ENCODE measurements at places on chromosomes 3 and 15.

DNA sequence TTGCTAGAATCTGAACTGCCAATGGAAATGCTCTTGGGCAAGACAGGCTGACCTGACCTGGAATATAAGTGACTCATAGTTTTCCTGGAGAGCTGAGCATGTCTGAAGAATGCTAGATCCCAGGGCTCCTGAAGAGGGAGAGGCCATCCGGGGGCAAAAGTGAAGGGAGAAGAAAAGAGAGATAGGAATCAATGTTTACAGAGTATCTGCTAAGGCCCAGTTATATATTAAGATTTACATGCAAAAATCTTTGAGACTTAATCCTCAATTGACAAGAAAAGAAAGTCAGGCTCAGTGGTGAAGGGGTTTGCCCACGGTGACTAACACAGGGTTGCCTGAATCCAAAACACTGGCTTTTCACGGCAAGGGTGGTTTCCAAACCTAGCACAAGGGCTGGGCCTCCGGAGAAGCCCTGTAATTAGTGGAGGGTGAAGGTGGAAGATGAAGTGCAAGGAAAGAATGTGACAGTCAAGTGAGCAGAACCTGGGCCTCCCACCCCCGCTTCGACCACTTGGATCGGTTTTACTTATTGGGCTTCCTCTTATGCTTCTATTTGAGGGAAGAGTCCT, 91.7 kb upstream of the FGF12 start:
- DNase-seq = peak; percentile 78

- DNase-seq = no peak
These were observed 433.5 kb downstream of the PLOD2 start for GRCh38 chr3:145727476-145727875.

DNA sequence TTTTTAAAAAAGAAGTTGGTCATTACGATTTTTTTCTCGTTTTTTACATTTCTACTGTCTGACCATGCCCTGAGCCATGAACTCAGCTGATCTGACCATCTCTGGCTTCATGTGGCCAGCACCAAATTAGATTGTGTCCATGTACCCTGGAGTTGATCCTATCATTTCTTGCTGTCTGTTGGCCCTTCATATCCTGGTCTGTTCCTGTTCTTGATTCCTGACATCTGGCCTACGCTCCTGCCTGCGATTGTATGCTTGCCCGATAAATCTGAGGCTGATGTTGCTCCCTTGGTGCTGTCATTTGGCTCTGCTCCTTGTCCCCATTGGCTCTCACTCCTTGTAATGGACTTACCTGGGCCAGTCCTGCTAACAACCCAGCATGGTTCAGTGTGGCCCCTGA, 89.8 kb upstream of the IGSF10 start:
- DNase-seq = no peak

DNA sequence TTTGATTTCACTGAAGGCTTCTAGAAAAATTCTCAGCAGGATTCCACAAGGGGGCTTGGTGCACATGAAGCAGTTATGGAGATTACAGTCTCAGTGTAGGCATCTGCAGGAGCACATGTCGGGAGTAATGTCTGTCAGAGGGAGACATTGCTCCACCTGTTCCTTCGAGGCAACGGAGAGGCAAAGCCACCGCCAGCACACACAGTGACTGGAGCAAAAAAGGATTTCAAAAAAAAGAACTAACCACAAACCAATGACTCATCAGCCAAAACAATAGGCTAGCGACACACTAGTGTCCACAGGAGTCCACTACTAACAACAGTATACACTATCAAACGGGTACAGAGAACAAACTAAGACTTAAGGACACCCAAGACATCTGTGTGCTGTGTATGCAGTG, 68.9 kb downstream of the NPTN start:
- DNase-seq = peak; percentile 63

- no peak for DNase-seq
These were observed 234.3 kb downstream of the TLE3 start for GRCh38 chr15:69863446-69863845.

- no peak for DNase-seq
These were observed 81.5 kb downstream of the CPN2 start for GRCh38 chr3:194269610-194270145.

- DNase-seq = no peak
These were observed 300.2 kb upstream of the GPR149 start for GRCh38 chr3:154730186-154730585.

- DNase-seq = no peak
These were observed 72.2 kb downstream of the TOP2B start for GRCh38 chr3:25592510-25592968.

DNA sequence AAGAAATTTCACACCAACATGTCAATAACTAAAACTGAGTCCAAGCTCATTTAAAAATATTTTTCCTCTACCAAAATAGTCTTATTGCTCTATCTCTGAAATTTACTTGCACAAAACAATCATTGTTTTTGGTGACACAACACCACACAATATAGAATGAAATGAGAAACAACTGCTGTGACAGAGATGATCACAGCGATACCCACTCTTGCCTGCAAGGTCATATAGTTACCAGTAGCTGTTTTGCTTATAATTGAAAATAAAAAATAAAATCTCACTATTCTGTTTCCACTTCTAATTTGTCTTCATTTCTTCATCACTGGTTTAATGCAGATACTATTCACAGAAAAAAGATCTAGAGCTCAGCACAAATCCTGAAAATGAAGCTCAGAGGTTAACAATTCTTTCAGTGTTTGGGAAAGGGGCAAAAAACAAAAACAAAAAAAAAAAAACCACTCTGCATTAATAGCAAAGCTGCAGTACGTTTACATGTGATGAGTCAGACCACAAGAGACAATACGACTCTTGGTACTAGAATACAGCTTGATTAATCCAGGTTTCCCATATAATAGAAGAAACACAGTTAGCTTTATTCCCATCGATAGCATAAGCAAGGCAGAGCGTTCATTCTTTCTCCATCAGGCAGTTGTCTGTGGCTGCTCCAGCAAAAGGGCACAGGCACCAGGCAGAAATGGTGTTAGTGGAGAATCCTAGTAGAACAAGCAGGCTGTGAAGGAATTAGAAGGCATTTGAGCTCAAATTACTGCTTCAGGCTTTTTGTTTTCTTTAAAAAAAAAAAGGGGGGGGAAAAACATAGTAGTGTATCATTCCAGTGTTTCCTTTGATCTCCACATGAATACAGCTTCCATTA, 773 bp downstream of the ANKRD28 start:
- peak; percentile 30 for DNase-seq

- no peak for DNase-seq
These were observed 231.4 kb downstream of the CDIN1 start for GRCh38 chr15:36810656-36811449.

GRCh38 chr3:101941318-101942040, 92.2 kb downstream of the NFKBIZ start:
- DNase-seq = no peak

DNA sequence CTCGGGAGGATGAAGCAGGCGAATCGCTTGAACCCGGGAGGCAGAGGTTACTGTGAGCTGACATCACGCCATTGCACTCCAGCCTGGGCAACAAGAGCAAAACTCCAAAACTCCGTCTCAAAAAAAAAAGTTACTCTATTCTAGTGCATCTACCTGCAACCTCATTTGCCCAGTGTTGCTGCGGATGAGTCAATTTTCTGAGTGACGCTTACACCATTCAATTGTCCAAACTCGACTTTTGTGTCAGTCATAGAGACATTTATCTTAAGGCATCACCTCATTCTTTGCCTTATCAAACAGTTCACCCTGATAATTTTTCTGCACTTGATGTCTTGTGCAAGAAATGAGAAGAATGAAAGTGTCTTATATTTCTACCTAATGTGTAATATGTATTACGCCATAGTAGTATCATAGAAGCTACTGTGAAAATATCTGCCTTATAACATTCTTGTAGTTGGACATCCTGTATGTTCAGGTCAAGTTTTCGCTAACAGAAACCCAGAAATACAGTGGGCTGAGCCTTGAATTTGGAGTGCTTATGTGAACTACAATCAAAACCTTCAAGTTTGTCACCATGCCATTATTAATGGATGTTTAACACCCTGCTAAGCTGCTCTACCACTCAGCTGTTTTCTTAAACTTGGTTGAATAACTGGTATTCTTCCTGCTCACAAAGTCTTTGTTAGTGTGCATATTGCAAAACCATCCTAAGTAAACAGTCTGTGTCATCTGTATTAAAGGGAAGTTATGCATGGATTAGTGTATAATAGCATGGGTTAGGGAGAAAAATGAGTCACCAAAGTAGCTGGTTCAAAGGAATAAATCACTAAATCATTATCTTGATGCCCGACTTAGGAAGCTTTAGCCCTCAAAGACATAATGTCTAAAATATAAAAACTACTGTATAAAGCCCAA, 531.0 kb upstream of the NR2F2 start:
- no peak for DNase-seq

GRCh38 chr3:99313485-99313884, 324.9 kb upstream of the COL8A1 start:
- no peak for DNase-seq

GRCh38 chr3:181966393-181966792, 254.7 kb downstream of the SOX2 start:
- DNase-seq = no peak

- no peak for DNase-seq
These were observed 130.2 kb upstream of the CFAP20DC start for GRCh38 chr3:59180006-59180405.

- no peak for DNase-seq
These were observed 271.8 kb upstream of the TPM1 start for GRCh38 chr15:62770752-62771151.

- DNase-seq = no peak
These were observed 184.2 kb upstream of the PDZRN3 start for GRCh38 chr3:73808862-73809509.

GRCh38 chr15:63599401-63600000, 2.3 kb downstream of the FBXL22 start:
- peak; percentile 31 for DNase-seq

- DNase-seq = no peak
These were observed 4.0 kb upstream of the U2SURP start for GRCh38 chr3:142997330-142997729.

DNA sequence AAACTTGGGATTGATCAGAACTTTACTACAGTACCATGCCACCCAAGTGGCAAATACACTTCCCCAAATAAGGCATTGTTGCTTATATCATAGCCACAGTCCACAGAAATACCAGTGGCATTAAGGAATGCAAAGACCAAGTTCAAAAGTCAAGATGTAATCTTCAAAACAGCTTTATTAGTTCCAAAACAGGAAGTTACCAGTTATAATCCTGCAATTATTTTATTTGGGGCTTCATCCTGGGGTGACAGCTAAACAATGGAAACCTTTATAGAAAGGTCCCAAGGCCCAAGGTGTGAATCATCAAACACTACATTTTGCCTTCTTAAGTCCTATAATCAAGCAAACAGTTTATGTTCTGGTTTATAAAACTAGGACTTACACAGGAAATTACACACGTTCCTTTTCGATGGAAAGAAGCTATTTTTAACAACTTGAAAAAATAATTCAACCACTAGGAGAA, 30.3 kb upstream of the RNF7 start:
- no peak for DNase-seq

DNA sequence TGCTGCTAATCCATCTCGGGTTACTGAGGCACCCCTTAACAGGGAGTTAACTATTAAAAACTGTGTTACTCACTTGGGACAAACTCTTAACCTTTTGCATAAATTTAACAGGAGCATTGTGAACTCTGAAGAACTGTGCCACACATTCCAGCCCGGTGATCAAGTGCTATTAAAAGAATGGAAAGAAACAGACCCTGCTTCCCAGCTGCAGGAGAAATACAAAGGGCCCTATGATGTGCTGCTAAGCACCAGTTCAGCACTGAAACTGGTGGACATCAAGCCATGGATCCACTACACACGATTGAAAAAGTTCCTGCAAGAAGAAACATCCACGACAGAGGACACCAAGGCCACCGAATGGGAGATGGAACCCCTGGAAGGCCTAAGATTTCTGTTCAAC, 114.7 kb upstream of the PLCL2 start:
- no peak for DNase-seq

GRCh38 chr15:41881920-41882688, 11.7 kb downstream of the SPTBN5 start:
- DNase-seq = no peak

- DNase-seq = no peak
These were observed 6.4 kb upstream of the FAM174B start for GRCh38 chr15:92661956-92662355.

DNA sequence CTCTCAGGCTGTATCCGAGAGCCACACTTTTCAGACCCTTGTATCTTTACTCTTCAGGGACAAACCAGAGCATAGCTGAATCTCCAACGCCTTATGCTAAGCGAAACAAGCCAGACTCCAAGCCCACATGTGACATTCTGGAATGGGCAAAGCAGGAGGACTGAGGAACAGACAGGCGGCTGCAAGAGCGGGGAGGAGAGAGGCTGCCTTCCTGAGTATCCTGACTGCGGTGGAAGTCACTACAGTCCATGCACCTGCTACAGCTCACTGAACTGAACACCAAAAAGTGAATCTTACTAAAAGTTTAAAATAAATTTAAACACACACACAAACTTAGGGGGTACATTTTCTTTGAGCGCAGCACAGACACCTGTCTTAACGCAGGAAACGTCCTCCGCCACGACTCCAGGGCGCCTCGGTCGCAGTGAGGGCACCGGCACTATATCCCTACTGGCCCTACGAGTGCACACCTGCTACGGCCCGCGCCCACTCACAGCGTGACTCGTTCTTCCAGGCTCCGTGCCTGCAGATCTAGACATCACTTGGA, 1.4 kb downstream of the CYFIP1 start:
- DNase-seq = no peak

- DNase-seq = no peak
These were observed 25.9 kb downstream of the SCN5A start for GRCh38 chr3:38623539-38623938.

- DNase-seq = no peak
These were observed at the start of gene CCR1 for GRCh38 chr3:46208167-46208704. Gene CCR1 (minus strand): TSS chr3:46208313. CDS start chr3:46204313, 4,000 bp downstream.

- DNase-seq = peak; percentile 20
These were observed 636.6 kb upstream of the NR2F2 start for GRCh38 chr15:95693917-95694316.

DNA sequence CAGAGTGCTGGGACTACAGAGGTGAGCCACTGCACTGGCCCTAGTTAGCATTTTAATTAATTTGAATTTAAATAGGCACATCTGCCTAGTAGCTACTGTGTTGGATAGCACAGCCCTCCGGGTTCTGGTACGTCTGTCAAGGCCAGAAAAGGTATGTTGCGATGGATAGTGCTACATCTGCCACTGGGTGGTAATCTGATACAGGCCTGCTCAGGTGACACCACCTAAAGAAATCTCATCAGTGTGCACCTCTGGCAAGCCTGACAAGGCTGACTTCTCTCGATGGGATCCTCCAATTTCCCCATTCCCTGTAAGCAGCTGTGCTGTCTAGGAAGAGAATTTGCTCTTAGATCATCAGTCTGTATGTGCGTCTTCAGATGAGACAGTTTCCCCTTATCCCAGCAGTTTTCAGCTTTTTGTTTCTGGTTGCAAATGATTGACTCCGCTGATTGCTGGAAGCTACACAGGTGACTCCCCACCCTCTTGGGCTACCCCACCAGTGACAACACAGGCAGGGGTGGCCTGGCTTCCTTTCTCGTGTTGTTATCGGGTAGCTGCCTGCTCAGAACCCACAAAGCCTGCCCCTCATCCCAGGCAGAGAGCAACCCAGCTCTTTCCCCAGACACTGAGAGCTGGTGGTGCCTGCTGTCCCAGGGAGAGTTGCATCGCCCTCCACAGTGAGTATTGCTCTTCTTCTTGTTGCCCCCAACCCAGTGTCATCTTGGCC, at the start of gene CCR9:
Gene CCR9, plus strand, starts transcription at position 565 of the 727 bp plus-strand sequence. CDS start 8,391 bp downstream, outside the sequence.
- no peak for DNase-seq
